Smooth muscle cell of the coronary artery (primary cell): ENCODE measurements at places on chromosomes 7 and 10. TPM values are rescaled to one million over a fixed set of nuclear protein-coding genes. Genes with fewer than 3 reads are reported as not detected.

CHCHD1 gene
- total RNA-seq: 11.0 and 30.1 TPM in 2 replicates

CFAP58 gene
- 0.47 and 0.75 TPM in 2 replicates for total RNA-seq

COL17A1 gene
- 0.23 and 0.45 TPM in 2 replicates for total RNA-seq

IGFBP1 gene
- not detected in 2 replicates for total RNA-seq

PTF1A gene
- total RNA-seq: not detected in 2 replicates

SUN3 gene
- total RNA-seq: not detected in 2 replicates

CALN1 gene
- total RNA-seq: not detected in 2 replicates

CFAP70 gene
- total RNA-seq: 0.30 and 0.94 TPM in 2 replicates

EBF3 gene
- 3.9 and 8.8 TPM in 2 replicates for total RNA-seq

OGDHL gene
- 0.12 and 2.0 TPM in 2 replicates for total RNA-seq

SPDYE8 gene
- total RNA-seq: not detected in 2 replicates

SRGN gene
- total RNA-seq: 41.5 and 199 TPM in 2 replicates

CCDC71L gene
- total RNA-seq: 12.1 and 15.4 TPM in 2 replicates

MKX gene
- total RNA-seq: 0.08 and 0.94 TPM in 2 replicates
